ENCODE measurements at places on chromosomes 1 and 21.
A peak's percentile ranks its signal among the peaks of the same experiment; 100 is the strongest.

- no peak for DNase-seq
These were observed 1.7 kb upstream of the CLCA1 start for GRCh38 chr1:86466986-86467385.

DNA sequence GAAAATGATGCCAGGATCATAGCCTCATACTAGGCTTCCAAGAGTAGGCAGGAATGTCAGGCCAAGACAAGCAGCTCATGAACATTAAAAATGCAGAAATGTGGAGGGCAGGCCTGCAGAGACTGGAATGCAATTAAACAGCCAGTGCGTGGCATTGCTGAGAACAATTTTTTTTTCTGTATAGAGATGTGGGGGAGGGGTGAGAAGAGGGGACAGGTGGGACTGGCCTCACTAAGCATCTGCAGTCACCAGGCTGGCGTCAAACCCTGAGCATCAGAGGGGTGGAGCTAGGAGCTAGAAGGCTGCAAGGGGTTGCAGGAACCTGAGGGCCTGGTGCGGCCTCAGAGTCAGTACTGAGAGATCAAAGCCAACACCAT is 114.1 kb downstream of the TNR start:
- no peak for DNase-seq

GRCh38 chr1:58431901-58432620 is 114.5 kb downstream of the OMA1 start:
- no peak for DNase-seq

GRCh38 chr1:160179336-160179735 is 11.0 kb upstream of the CASQ1 start:
- DNase-seq: no peak

GRCh38 chr1:214990619-214991018 is 91.9 kb upstream of the KCNK2 start:
- DNase-seq: peak; percentile 10

- DNase-seq: no peak
These were observed 135.3 kb upstream of the PRMT6 start for GRCh38 chr1:106921186-106921585.

GRCh38 chr1:217495249-217495648 is 135.6 kb downstream of the GPATCH2 start:
- DNase-seq: no peak

GRCh38 chr1:238257018-238257621 is 366.4 kb upstream of the ZP4 start:
- no peak for DNase-seq

- DNase-seq: no peak
These were observed 10.5 kb downstream of the PTPRF start for GRCh38 chr1:43541141-43541540.

DNA sequence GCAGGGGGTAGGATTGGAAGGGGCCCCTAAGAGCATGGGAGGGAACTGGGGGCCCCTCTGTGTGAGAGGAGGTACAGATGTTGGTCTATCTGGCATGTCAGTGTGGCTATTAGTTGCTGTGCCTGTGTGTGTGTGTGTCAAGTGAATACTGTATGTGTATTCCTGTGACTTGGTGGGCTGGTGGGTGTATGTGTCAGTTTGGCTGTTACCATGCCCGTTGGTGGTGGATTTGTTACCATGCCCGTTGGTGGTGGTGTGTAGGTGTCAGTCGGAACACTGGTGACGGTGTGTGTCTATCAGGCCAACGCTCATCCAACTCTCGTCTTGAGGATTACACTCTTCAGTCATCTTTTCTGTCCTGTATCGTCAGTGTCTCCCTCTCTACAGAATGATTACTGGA is 22.6 kb downstream of the TFAP2E start:
- DNase-seq: no peak

- peak; percentile 78 for DNase-seq
These were observed 33.3 kb upstream of the CSF1 start for GRCh38 chr1:109877317-109877771.

GRCh38 chr21:14046401-14046800 is 164.4 kb downstream of the LIPI start:
- no peak for DNase-seq

DNA sequence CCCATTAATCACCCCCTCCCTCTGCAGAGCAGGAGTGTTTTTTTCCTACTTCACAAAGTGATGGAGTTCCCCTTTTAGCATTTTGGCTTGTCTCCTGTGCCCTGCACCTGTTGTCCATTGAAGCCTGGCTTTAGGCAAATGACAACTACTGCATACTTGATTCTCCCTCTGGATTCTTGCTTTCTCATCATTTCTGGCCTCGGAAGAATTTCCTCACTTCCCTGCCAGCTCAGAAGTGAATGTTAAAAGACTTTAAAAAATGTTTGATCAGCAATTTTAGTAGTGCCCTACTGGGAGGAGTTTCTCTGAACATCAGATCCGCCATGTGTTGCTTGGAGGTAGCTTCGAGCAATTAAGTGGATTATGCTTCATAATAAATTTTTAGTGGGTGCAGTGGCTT is 28.1 kb downstream of the RCOR3 start:
- no peak for DNase-seq

DNA sequence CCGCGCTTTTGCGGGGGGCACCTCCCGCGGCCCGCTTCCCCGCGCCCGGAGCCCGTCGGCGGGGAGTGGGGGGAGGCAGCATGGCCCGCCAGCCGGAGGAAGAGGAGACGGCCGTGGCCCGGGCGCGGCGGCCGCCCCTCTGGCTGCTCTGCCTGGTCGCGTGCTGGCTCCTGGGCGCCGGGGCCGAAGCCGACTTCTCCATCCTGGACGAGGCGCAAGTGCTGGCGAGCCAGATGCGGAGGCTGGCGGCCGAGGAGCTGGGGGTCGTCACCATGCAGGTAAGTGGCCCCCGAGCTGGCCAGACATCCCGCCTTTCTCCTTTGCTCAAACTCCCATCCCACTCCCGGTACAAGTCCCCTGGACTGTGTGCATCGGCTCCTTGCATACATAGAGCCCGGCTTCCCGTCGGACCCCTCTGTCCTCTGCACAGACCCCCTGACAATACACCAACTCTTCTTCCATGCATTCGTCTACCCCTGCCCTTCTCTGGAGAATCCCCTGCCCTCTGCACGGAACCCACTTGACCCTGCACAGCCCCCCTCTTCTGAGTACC is 812 bp downstream of the CACHD1 start:
- no peak for DNase-seq

- DNase-seq: no peak
These were observed 18.9 kb upstream of the TUT4 start for GRCh38 chr1:52571783-52572182.

DNA sequence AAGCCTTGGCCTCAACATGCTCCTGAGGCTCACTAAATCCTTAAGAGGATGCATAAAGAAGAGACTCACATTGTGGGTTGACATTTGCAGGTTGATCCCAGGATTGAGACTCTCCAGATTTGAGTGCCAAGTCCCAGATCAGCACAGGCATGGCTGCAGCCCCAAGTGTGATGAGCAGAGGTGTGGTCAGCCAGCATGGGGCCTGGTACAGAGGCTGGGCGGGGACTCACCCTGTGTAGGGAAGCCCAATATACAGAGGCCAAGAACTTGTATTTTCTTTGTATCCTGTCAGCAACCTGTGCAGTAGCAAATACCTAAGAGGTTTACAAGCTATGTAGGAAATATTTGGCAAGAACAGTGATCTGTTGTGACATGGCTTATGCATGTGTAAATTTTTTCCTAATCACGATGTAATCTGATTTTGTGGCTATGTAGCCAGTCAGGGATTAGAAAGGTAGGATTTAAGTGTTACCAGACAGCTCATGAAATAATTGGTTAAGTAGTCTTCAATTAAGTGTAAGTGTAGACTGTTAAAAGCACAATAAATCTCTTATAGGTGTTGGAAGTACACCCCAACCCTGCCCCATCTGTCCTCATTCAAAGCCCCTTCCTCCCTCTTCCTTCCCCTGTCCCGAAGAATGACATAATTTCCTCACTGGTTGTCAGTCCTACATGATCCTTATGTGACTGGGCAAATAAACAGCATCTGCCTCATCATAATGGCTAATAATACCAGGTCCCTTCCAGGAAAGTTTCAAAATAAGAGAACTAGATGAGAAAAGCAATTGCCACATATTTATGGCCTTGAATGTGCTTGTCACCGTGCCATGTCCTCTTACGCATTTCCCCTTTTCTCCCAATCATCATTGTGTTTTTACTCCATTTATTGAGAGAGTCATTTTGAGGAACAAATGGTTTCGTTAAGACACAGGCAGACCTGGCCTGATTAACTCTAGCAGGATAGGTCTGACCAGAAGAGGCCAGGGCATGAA is 120.9 kb downstream of the HLX start:
- no peak for DNase-seq

DNA sequence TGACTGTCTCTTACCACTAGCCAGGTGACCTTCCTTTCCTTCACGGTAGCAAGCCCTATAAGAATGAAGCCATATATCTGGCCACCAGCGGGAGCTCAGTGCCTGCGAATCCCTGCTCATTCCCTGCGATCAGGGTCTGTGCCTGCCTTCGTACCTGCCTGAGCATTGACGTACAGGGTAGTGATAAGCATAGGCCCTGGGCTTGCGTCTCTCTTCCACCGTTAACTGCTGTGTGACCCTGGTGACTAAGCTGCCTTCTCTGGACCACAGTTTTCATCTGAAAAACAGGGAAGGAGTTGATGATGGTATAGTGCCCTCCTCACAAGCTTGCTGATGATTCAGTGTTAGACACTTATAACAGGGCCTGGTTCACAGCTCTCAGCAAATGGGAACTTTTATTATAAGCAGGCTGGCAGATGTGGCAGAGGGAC is 4.1 kb downstream of the ZC3H12A start:
- DNase-seq: no peak

GRCh38 chr1:212225871-212226302 is 59.3 kb upstream of the PPP2R5A start:
- DNase-seq: no peak

- no peak for DNase-seq
These were observed 19.4 kb upstream of the KIF21B start for GRCh38 chr1:201042779-201043461.

DNA sequence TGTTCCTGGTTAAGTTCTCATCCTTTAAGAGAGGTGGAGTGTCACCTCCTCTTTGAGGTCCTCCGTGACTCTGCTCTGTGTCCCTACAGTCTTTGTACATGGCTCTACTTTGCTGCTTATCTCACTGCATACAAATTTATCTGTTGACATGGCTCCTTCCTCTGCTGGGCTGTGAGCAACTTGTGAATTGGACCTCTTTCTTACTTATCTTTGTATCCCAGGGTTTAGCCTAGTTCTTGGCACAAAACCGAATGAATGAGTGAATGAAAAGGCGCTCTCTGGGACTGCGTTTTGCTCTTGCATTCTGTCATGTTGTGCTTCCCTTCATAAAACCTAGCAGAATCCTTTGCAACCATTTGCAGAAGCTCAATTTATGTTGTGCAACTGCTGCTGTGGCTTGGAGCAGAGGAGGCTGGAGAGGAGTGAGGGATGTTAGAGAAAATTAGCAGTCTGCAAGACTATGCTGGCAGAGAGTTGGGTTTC is 12.4 kb downstream of the SLC26A9 start:
- DNase-seq: no peak

DNA sequence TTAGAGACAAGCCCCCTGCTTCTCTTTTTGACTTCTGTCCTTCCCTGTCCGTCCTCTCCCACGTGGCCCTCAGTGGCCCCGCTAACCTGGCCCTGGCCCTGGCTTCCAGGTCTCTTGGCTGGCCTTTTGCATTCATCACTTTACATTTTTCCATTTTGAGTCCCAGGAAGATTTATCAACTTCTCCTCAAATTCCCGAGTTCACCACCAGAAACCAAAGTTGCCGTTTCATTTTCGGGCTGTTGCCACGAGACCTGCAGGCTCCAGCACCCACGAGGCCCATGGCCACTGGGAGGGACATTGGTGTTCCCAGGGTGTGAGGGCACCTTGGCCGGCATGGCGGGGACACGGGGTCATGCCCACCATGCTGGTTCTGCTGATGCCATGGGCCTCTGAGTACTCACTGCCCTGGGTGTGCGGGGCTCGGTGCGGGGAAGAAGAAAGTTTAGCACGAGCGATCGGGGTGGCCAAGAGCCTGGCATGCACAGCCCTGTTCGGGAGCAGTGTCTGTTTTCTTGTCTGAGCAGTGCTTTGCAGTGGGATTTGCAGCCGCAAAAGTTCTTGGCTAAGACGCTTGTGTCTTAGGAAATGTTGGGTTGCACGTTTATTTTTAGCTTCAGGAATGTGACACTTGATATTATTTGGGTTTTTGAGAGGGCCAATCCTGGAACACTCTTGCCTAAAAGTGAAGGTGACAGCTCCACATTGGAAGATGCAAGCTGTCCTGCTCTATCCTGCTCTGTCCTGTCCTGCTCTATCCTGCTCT is 40.4 kb upstream of the ADARB1 start:
- no peak for DNase-seq

DNA sequence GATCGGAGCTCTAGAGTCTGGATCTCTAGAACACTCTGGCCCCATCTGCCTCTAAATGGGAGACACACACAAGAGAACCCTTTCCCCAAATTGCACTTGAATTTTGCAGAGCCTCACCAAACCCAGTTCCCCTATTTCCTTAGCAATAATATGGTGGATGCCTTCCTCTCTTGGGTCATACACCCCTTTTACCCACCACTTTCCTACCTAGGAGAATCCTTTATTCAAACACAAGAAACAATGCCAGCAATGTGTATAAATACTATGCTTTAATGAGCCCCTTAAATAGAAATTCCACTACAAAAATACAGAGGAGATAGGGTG is 760 bp upstream of the SF3B4 start:
- no peak for DNase-seq

DNA sequence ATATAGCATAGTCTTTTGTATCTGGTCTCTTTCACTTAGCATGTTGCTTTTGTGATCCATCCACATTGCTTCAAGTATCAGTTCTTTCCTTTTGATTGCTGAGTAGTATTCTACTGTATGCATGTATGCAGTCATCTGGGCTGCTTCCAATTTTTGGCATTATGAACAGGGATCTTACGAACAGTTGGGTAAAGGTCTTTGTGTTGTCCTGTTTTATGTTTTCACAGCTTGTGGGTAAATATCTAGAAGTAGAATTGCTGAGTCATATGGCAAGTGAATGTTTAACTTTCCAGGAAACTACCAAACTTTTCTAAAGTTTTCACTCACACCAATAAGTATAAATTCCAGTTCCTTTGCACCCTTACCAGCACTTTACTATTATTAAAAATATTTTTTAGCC is 60.9 kb downstream of the LHX4 start:
- no peak for DNase-seq

GRCh38 chr1:180612632-180613031 is 19.2 kb upstream of the XPR1 start:
- no peak for DNase-seq

Measured in T1000 (cell line).